H7 (cell line): ENCODE measurements at places on chromosomes 3 and 15.

DNA sequence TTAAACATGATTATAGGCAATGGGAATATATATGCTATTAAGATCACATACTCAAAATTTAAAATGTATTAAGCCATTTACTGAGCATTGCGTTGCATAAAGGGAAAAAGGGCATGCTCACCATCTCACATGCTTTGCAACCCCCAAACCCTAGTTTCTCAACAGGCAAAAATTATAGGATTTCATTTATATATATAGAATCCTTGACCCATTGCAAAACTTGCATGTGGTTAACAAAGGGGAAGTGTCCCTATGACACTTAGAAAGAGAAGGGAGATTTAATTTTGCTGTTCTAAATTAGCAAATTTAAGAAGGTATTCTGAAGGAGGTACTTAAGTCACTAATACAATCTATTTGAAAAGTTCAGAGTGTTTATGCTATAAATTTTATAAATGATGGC lies 837.8 kb downstream of the DIPK2A start:
- DNase-seq = no peak

- DNase-seq = no peak
Measured at GRCh38 chr3:18075799-18076198, 333.4 kb upstream of the TBC1D5 start.

GRCh38 chr3:193080821-193081365 lies 160.1 kb upstream of the PLAAT1 start:
- no peak for DNase-seq

DNA sequence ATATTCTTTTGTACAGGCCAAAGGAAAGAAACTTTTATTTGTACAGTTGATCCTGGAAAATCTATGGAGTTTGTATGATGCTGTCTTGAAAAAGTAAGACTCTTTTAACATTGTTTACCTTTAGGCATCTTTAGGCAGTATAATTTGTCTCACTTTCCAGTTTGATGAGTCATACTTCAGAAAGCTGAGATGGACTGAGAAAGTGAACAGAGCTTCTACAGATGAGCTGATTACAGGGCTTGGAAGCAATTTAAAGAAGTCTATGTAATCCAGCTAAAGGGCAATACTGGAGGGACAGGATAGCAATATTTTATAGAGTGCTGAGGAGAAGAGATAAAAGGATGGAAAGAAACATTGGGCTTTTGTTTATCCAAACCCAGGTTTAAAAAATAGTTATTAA lies 123.5 kb upstream of the GOLGA6L4 start:
- DNase-seq = no peak

DNA sequence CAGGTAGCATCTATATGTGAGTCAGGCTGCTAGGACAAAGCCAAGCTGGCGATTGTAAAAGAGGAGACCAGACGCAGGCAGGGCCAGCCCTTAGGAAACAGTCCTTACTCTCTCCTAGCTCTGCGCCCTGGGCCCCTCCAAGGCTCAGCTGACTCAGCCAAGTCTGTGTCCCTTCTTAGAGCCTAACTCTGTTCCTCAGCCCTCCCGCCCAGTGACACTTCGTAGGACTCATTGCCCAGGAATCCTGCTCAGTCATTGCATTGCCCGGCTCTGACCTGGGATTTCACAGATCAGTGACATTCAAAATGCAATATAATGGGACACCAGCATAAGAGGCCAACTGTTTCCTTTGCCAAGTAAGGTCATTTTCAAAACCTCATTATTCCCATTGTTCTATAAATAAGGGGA lies 244.2 kb downstream of the TLE3 start:
- DNase-seq = no peak

GRCh38 chr3:109702252-109702651 lies 364.9 kb upstream of the DPPA4 start:
- no peak for DNase-seq

- no peak for DNase-seq
Measured at GRCh38 chr3:171184372-171184771, 157.9 kb upstream of the SLC2A2 start.

DNA sequence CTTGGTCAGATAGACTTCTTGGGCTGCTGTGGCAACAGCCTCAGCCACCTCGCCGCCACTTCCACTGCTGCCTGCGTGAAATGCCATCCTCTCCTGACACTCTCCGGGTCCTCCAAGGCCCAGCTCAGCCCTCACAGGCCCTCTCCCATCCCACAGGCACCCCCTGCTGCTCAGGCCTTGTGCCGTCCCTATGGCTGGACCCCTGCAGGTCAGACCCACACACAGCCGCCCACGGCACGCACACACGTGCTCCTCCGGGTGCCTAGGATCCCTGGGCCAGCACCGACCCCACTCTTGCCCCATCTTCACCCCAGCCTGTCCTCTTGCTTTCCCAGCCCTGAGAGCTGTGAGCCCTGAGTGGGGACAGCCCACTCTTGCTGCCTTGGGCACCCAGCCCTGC lies 19.7 kb downstream of the CFAP100 start:
- no peak for DNase-seq

- no peak for DNase-seq
Measured at GRCh38 chr3:129056451-129057173, 4.0 kb upstream of the GP9 start.
